CD4-positive, CD25-positive, alpha-beta regulatory T cell (primary cell): ENCODE measurements at places on chromosomes 2 and 18. TPM values are rescaled to one million over a fixed set of nuclear protein-coding genes. Genes with fewer than 3 reads are reported as not detected.

DNA sequence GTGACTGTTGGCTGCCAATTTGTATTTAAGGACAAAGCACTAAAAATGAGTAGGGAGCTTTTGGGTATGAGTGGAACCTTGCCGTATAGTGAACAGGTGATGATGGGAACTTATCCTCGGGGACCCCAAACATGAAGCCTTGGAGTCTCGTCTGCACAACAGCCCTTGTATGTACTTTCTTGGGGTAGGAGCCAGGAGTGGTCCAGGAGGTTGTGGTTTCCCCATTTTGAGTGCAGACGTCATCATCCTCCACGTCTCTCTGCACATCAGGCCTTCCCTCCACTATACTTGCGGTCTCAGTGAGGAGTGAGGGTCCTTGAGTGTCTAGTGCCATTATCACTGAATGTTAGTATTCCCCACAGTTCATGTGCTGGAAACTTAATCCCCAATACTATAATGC, 101.5 kb upstream of the HS6ST1 start:
- H3K27me3 ChIP-seq, result no peaks in the 10 kb centered on the region
- no peak overlapping the region for H3K4me3 ChIP-seq
- no peaks in the 10 kb centered on the region for H3K4me1 ChIP-seq
- H3K36me3 ChIP-seq, result no peaks in the 10 kb centered on the region

GRCh38 chr2:239433777-239434403, 33.1 kb upstream of the HDAC4 start:
- no peaks in the 10 kb centered on the region for H3K36me3 ChIP-seq
- no peak overlapping the region for H3K27ac ChIP-seq
- no peak for DNase-seq
- no peak overlapping the region for H3K4me3 ChIP-seq

GRCh38 chr2:105732101-105732500, 12.6 kb upstream of the NCK2 start:
- H3K27ac ChIP-seq, result no peak overlapping the region
- no peak for DNase-seq

- H3K36me3 ChIP-seq, result no peaks in the 10 kb centered on the region
- H3K4me1 ChIP-seq, result no peaks in the 10 kb centered on the region
- no peak overlapping the region for H3K27ac ChIP-seq
- no peak overlapping the region for H3K4me3 ChIP-seq
- no peak for DNase-seq
These were observed 15.6 kb downstream of the BAZ2B start for GRCh38 chr2:159600752-159601151.

- H3K27ac ChIP-seq, result no peak overlapping the region
- no peaks in the 10 kb centered on the region for H3K36me3 ChIP-seq
- DNase-seq, result no peak
- no peaks in the 10 kb centered on the region for H3K27me3 ChIP-seq
- no peaks in the 10 kb centered on the region for H3K4me1 ChIP-seq
- H3K4me3 ChIP-seq, result no peak overlapping the region
These were observed 36.3 kb downstream of the IRS1 start for GRCh38 chr2:226763320-226763719.

- H3K4me1 ChIP-seq, result peaks cover 44% of the 10 kb centered on the region
- peaks cover 23% of the 10 kb centered on the region for H3K27me3 ChIP-seq
- no peaks in the 10 kb centered on the region for H3K36me3 ChIP-seq
- no peak overlapping the region for H3K27ac ChIP-seq
These were observed 2.8 kb downstream of the FZD5 start for GRCh38 chr2:207766697-207767460.

DNA sequence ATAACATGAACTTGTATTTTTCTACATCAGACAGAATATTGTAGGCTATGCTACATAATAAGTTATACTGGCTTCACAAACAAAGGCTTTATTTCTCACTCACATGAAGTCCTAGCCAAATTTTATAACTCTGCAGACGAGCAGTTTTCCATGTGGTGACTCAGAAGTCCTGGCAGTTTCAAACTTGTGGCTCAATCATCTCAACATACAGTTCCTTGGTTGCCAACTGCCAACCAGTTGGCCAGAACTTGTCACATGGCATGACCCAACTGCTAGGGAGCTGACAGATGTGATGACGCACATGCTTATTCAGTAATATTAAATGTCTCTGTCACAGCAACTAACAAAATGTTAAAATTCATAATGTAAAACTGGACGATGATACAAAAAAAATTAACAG, 63.8 kb upstream of the ZC3H15 start:
- H3K27ac ChIP-seq, result no peak overlapping the region
- no peak overlapping the region for H3K4me3 ChIP-seq
- DNase-seq, result no peak
- no peaks in the 10 kb centered on the region for H3K27me3 ChIP-seq
- no peaks in the 10 kb centered on the region for H3K36me3 ChIP-seq

- H3K4me3 ChIP-seq, result no peak overlapping the region
- no peaks in the 10 kb centered on the region for H3K27me3 ChIP-seq
- no peaks in the 10 kb centered on the region for H3K36me3 ChIP-seq
- no peaks in the 10 kb centered on the region for H3K4me1 ChIP-seq
- no peak overlapping the region for H3K27ac ChIP-seq
These were observed 34.0 kb downstream of the DAPL1 start for GRCh38 chr2:158829167-158829566.

- peaks cover 56% of the 10 kb centered on the region for H3K4me1 ChIP-seq
- no peaks in the 10 kb centered on the region for H3K27me3 ChIP-seq
- peak overlapping the region; percentile 79 for H3K4me3 ChIP-seq
- no peaks in the 10 kb centered on the region for H3K36me3 ChIP-seq
These were observed 7.9 kb upstream of the NDUFV2 start for GRCh38 chr18:9094307-9095226.

The LOXHD1 gene
- total RNA-seq, result not detected

The ALK gene
- total RNA-seq, result not detected

The PXDN gene
- total RNA-seq, result 0.79 TPM

The LTBP1 gene
- 3.7 TPM for total RNA-seq

The FBXO11 gene
- total RNA-seq, result 124 TPM

The CRYGD gene
- total RNA-seq, result 0.69 TPM

The NCKAP5 gene
- total RNA-seq, result not detected

The IL1R1 gene
- 11.7 TPM for total RNA-seq
